ENCODE measurements at places on chromosomes 4 and X.

DNA sequence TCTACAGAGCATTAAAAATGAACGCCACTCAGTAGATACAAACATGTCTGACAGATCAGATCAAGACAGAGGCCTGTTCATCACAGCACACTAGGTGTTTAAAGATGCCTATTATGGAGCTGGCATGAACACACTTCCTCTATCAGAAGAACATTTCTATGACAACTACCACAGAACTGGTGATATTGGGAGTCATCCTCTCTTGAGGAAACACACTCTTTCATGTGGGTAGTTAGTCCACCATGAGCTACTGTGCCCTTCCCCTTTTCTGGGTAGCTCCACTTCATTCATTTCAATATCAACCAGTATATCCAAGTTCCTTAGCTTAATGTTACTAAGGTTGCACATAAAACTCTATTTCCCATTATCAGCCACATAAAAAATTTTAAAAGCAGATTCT is 46.7 kb downstream of the MAOB start:
- no peak for DNase-seq

DNA sequence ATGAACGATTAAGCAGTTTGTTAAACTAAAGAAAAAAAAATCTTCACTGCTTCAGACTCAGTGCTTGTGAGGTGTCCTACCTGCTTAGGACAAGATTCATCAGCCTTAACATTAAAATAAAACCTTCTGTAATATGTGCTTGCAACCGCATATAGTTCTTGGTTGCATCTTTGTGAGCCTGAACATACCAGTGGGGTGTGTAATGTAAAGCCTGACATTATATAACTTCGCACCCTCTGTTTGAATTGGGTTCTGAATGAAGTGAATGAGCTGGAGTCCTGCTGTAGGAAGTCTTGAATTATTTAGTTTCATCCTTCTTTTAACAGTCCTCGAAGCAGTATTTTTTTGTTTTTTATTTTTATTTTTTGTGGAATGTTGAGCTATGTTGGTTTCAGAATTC is 3.1 kb downstream of the KDM6A start:
- no peak for DNase-seq

DNA sequence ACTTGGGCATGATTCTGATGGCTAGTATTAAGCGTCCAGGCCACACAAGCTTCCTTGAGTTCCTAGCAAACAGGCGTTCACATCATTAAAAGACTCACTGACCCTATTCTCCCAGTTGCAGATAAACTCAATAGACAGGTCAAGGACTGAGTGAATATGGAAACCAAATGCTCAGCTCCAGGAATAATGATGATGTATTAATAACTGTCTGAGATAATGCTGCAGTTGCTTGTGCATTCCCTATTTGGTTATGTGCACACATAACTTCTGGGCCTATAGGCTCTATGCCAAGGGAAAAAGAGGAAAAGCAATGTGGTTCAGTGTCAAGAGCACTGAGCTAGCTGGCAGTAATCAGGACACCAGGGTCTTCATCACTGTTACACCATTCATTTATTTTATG is 3.5 kb downstream of the RAB9B start:
- DNase-seq, result no peak

- no peak for DNase-seq
Observed at GRCh38 chrX:49695276-49696180, at the start of gene PAGE1. Gene PAGE1 (minus strand): TSS chrX:49695984. CDS start chrX:49694770, 1,214 bp downstream.

GRCh38 chr4:120263618-120264017 is 197.0 kb upstream of the MAD2L1 start:
- no peak for DNase-seq

GRCh38 chr4:33996075-33996718 is 2248.1 kb downstream of the ARAP2 start:
- DNase-seq, result no peak

DNA sequence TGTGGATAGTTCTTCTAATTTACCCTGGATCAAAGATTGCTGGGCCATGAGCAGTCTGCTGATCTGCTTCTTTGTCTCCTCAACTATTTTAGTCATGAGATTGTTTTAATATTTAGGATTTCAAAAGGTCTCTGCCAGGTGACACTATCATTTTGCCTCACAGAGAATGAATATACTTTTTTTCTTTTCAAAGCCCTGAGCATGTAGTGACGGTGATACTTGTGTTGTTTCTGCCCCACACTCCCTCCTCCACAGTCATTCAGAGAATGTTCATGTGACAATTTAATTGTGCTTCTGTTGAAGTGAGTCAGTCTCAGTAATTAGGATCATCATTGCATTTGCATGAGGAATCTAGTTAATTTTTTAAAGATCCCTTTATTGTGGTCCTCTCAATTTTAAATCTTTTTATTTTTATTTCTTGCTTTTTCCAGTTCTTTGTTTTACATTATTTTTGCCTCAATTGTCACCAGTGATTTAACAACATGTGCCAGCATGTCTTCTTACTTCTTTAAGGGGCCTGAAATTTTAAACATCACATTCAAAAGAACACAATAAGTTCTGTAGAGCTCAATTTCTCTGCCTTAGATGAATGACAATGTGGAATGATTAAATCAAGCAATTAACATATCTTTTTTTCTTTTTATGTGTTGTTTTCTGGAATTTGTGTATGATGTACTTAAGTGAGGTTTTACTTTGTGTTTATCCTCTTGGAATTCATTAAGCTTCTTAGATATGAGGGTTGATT is 12.3 kb downstream of the MMRN1 start:
- DNase-seq, result no peak

GRCh38 chrX:22795671-22796070 is 204.1 kb upstream of the DDX53 start:
- DNase-seq, result no peak

- no peak for DNase-seq
Observed at GRCh38 chr4:78721747-78722146, 54.4 kb upstream of the BMP2K start.

- DNase-seq, result no peak
Observed at GRCh38 chr4:15153662-15154061, 151.4 kb downstream of the CPEB2 start.

DNA sequence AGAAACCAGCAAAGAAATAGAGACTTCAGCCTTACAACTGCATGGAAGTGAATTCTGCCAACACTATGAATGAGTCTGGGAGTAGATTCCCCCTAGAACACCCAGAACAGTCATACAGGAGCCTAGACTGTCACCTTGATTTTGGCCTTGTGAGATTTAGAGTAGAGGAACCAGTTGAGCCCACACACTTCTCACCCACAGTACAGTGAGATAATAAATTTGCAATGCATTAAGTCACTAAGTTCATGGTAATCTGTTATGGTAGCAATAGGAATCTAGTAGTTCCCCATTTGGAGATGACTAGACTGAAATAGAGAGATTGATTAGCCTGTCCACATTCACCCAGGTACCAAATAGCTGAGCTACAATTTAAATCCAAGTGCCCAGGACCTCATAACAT is 59.0 kb downstream of the FAM13A start:
- no peak for DNase-seq

- DNase-seq, result no peak
Observed at GRCh38 chrX:105331244-105331643, 110.8 kb upstream of the TEX13A start.

GRCh38 chr4:68630371-68630770 is 40.1 kb downstream of the UGT2B15 start:
- no peak for DNase-seq

- DNase-seq, result no peak
Observed at GRCh38 chr4:82620126-82620735, 58.4 kb upstream of the TMEM150C start.

DNA sequence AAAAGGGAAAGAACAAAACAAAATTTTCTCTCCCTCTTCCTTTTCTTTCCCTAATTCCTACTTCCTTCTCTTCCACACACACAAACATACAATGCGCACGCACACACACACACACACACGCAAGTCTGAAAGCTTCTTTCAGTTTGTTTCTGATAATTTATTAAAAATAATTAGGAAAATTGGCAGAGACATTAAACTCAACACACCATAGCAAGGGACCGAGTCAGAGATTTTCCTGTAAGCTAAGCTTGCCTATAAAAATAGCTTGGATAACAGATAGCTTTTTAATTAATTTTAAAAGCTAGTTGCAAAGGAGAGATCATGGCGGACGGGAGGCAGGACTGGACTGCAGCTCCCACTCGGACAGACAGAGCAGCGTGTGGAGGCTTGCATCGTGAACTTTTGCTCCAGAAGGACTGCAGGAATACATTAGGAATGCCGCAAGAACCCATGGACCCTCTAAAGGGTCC is 92.6 kb upstream of the MAPK10 start:
- DNase-seq, result no peak

DNA sequence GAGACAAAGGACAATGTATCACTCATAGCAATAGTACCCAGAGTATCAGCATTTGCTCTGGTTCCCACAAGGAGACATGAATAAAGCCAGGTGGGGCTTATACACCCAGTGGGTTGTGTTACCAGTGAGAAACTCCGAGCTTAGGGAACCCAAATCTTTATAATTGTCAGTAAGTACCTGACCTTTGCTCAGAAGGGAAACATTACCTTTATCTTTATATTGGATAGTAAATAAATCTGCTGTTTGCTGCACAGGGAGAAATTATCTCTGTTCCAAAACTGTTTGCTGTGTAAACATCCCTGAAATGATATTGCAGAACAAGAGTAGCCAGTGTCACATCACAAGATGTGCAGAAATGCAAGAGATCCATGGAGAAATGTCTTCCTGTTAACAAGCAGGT is 12.1 kb upstream of the SLAIN2 start:
- DNase-seq, result no peak

GRCh38 chr4:40379248-40379647 is 44.1 kb downstream of the CHRNA9 start:
- no peak for DNase-seq

GRCh38 chrX:45295259-45295986 is 94.7 kb upstream of the DIPK2B start:
- no peak for DNase-seq

DNA sequence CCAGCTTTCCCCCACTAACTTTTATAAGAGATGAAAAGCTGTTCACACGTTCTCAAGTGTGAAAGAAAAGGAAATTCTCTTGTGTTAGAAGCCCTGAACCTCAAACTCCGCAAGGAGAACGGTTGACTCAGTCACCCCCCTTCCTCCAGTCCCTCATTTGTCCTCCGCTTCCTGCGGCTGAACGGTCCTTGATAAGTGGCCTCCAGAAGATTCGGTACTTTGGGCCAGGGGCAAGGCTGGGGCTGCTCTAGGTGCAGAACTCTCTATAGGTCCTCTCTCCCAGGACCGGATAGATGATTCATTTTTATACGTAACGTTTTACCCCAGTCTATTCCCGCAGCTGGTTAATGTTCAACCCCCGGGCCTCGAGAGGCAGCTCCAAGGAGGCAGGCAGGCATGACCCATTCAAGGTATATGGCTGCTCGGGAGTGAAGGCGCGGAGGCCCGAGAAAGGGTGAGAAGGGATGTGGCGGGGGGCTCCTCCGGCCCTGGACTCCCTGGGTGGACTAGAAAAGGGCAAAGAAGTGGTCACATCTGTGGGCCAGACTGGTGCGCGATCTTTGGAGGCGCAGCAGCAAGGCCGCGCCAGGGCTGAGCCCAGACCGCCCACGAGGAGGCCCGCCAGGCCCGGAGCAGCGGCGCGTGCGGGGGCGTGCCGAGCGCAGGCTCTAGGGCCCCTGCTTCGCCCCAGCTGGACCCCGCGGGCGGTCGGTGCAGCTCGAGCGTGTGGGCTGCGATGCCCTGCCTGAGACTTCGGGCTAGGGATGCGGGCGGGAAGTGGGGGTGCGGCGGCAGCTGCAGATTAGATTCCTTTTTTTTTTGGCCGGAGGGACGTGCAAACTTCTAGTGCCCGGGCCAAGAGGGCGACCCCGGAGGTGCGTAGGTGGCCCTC is 11.7 kb downstream of the PITX2 start:
- no peak for DNase-seq

DNA sequence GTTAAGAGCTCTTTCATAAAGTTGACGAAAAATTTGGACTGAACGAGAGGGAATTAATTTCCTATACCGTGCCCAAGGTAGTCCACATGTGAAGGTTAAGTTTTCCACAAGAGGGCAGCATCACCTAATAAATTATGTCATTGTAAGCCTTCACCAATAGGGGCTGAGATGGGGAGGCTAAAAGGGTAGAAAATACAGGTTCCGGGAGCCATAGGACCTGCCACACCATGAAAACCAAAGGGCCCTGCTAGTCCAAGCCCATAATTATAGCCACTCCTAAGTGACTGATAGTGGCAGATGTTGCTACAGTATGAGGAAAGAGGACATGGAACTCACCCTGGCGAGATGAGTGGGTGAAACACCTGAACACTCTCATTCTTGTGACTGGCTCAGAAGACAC is 122.2 kb downstream of the SHROOM4 start:
- DNase-seq, result no peak

DNA sequence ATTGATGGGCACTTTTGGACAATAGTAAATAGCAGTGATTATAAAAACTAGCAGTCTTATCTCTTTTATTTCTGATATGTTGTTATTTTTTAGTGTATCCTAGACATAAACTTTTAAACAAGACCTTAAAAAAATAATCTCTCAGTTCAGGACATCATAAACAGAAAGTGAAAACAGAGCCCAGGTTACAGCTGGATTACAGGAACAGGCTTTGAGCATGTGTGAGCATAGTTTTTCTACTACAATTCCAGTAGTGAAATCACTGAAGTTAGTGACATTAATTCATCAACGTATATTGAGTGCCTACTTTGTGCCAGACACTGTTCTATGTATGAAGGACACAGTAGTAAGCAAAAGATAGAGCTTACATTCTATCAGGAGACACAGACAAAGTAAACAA is 16.9 kb downstream of the TRIM75 start:
- no peak for DNase-seq
